ENCODE measurements at places on chromosomes 7 and 10.
A peak's percentile ranks its signal among the peaks of the same experiment; 100 is the strongest.

- DNase-seq, result no peak
These were observed 96.8 kb downstream of the RAB18 start for GRCh38 chr10:27600930-27601329.

DNA sequence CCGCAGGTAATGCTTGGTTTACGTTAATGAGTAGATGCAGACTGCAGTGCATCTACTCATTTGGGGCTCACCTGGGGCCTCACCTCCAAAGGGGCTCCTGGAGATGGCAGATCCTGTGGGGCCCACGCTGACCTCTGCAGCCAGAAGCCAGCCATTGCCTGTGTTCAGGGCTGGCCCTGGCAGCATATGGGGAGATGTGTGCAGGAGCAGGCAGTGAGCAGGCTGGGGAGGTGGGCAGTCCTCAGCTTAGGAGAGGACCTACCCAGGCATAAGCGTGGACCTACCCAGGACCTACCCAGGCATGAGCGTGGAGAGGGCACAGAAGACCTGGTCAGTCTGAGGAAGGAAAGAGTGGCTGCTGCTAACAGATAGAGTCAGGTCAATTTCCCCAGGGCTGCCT, 178.5 kb downstream of the PTPRN2 start:
- DNase-seq, result no peak

GRCh38 chr7:13945670-13946069, 43.8 kb downstream of the ETV1 start:
- DNase-seq, result peak; percentile 29

DNA sequence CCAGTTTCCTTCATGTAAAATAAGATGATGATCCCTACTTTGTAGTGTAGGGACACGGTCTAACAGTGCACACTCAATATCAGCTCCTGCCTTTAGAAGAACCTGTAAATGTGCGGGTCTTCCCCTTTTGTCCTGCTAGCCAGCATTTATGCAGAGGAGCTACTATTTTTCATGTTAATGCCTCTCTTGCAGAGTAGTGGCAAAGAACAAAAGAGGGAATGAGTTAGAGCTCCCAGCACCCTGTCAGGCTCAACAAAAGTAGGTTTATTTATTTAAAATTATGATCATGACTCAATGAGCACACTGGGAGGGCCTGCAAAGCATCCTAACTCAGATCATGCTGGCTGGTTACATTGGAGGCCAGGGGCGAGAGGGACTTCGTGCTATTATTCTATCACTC, 414.5 kb upstream of the COBL start:
- DNase-seq, result no peak

GRCh38 chr7:8044761-8045430, 76.3 kb downstream of the GLCCI1 start:
- no peak for DNase-seq

- no peak for DNase-seq
These were observed 125.8 kb upstream of the UNC5B start for GRCh38 chr10:71086439-71087080.

DNA sequence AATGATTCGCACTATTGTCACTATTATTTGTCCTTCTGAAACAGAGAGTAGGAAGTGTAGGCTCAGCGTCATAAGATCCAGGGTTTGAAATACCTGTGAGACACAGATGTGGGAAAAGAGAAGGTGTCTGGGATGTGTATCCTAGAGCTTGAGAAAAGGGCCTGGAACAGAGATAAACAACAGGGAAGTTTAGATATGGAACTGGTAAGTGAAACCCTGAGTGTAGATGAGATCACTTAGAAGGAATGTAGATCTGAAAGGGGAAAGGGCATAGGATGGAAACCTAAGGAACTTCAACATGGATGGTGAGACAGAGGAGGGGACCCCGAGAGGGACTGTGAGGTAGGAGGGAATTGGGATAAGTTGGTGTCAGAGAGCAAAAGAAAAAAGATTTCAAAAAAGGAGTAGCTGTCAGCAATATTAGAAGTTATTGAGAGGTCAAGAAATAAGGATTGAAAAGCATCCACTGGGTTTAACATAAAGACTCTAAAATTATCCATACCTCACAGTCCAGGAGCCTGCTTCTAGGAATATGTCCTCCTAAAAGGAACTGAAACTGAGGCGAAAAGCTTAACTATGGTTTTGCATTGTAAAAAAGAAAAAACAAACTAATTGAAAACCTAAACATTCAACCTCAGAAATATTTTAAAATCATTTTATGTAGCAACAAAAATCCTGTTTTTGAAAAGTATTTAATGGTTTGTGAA, 119.2 kb upstream of the NPVF start:
- DNase-seq, result no peak

- no peak for DNase-seq
These were observed 5.8 kb downstream of the MTPN start for GRCh38 chr7:135971366-135971725.

- DNase-seq, result no peak
These were observed 82.4 kb downstream of the CREM start for GRCh38 chr10:35208949-35209613.

- DNase-seq, result no peak
These were observed 179.0 kb downstream of the DGKI start for GRCh38 chr7:137667633-137668387.

GRCh38 chr10:125808047-125808446, 15.0 kb downstream of the UROS start:
- no peak for DNase-seq

DNA sequence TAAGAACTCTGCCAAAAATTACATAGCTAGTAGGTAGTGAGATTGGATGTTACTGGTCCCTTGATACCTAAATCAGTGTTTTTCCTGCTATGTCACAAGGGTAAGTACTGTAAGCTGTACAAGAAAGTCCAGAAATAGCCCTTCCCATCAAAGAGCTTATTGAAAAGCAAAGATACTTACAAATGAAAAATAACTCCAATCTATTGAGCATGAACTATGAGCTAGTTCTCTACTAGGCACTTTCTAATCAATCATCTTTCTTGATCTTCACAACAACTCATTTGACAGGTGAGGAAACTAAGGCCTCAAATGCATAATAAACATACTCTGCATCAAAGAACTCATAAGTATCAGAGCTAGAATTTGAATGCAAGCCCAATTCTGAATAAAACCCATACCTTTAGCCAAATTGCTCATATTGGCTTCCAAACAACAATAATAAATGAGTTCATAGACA, 249.8 kb upstream of the TCF7L2 start:
- DNase-seq, result no peak

- no peak for DNase-seq
These were observed 44.0 kb upstream of the ANKRD1 start for GRCh38 chr10:90964781-90965465.

DNA sequence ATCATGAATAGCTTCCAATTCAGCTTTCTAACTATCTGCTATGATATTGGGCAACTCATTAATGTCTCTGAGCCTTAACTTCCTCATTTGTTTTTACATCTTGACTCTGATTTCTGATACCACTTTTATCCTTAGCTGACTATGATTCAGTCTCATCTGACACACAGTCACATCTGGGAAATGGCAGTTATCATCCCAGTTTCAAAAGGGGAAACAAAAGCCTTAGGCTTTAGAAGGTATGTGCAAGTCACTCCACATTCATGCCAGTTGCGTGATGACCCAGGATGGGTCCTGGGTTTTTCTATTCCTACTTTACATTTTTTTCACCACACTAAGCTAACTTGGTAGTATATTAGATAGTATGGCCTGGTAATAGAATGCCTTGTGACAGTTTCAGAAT, 12.7 kb downstream of the SCIN start:
- no peak for DNase-seq

- no peak for DNase-seq
These were observed 141.1 kb downstream of the MAPK8 start for GRCh38 chr10:48447356-48448215.

DNA sequence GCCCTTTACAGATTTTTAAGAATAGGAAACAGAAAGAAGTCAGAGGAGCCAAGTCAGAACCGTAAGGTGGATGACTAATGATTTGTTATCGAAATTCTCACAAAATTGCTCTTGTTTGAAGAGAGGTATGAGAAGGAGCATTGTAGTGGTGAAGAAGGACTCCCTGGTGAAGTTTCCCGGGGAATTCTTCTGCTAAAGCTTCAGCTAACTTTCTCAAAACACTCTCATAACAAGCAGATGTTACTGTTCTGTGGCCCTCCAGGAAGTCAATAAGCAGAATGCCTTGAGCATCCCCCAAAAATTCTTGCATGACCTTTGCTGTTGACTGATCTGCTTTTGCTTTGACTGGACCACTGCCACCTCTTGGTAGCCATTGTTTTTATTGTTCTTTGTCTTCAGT, 152.9 kb downstream of the HGF start:
- DNase-seq, result no peak

- DNase-seq, result no peak
These were observed 3.0 kb upstream of the NRP1 start for GRCh38 chr10:33337326-33337957.

DNA sequence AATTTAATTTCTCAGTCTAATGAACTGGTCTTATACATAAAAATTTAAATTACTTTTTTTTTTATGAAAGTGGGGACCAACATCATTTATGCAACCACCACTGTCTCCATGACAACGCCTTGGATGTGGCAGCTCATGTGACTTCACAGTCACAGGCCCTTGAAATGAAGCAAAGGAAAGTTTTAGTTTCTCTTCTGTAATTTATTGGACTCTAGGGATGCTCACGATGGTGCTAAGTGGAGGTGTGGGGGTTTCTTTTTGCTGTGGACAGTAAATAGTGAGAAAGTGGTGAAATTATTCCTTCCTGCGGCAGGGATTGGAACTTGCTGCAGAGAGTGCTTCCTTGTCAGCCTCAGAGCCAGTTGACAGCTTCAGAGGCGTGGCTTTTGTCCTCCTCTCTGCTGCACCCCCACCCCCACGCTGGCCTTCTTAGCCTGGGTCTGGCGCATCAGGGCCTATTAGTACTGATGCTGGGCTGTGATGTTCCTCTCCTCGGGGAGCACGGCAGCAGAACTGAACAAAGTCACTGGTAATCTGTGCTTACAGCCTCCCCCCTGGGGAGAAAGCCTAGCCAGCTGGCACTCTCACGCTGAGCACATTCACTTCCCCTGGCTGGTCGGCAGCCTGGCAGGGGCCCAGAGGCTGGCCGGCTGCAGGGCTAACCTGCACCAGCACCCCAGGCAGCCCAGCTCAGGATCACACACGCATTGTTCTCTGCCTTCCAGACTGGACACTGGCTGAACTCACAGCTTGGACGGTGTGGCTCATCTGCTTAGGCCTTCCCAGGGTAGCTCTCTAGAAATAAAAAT, 517.5 kb upstream of the GALNT17 start:
- DNase-seq, result peak; percentile 96

- DNase-seq, result no peak
These were observed 96.8 kb downstream of the GLCCI1 start for GRCh38 chr7:8065356-8065813.

- no peak for DNase-seq
These were observed 66.2 kb downstream of the COL13A1 start for GRCh38 chr10:69867699-69868558.

DNA sequence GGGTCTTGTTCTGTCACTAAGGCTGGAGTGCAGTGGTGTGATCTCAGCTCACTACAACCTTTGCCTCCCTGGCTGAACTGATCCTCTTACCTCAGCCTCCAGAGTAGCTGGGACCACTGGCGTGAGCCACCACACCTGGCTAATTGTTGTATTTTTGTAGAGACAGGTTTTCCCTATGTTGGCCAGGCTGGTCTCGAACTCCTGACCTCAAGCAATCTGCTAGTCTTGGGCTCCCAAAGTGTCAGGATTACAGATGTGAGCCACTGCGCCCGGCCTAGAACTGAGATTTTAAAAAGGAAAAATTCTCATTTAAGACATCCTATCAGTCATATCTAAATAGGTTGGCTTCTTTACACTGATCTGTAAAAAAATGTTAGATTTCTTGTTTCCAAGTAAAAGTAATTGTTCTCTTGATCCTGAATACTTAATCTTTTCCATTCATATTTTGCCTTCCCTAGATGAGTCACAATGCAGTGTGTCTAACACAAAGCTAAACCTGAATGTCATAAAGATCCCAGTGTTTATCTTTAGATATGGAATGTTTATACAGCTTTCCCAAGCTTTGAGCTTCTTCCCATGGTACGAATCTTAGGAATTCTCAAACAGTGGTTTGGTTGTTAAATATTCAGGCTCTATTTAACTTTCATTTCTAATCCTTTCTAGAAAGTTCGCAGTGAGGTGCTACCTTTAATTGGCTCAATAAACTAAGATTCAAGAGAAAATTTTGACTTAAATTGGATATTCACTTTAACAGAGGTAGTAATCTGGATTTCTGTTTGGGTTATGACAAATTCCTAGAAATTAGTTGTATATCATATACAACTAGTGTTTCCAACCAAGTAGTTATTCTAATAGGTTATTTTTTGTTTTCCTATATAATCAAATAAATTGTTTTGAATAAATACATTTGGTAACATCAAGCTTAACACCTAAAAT, 12.1 kb upstream of the LAMB1 start:
- DNase-seq, result no peak

GRCh38 chr7:36280840-36281812, 108.5 kb upstream of the ANLN start:
- peak; percentile 31 for DNase-seq

DNA sequence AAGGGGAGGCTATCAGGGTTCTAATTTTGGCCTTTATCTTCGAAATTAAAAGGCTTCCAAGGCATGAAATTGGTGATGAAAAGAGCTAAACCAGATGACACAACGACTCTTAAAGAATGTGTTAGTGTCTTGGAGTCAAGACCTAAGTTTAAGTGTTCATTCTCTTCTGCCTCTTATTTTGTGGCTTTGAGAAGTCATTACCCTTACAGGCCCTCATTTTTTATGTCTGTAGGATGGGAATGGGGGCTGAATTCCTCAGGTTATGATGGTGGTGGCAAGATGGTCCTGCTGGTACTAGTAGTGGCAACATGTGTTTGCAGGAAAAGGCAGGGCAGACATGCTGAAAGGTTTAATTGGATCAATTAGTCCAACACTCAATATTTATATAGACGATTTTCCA, 15.4 kb downstream of the TAS2R60 start:
- no peak for DNase-seq

- DNase-seq, result no peak
These were observed 16.9 kb downstream of the SHH start for GRCh38 chr7:155795401-155795800.

GRCh38 chr7:111363099-111363498, 199.2 kb downstream of the IMMP2L start:
- no peak for DNase-seq
